ENCODE measurements at places on chromosomes 5 and 9.

- no peaks in the 10 kb centered on the region for H3K27me3 ChIP-seq
- no peak for DNase-seq
- no peak overlapping the region for H3K27ac ChIP-seq
- H3K4me3 ChIP-seq, result no peak overlapping the region
- no peaks in the 10 kb centered on the region for H3K36me3 ChIP-seq
Measured at GRCh38 chr5:131303537-131303936, 39.7 kb downstream of the CDC42SE2 start.

- H3K36me3 ChIP-seq, result no peaks in the 10 kb centered on the region
- H3K4me3 ChIP-seq, result peak within 1 kb of the TSS; percentile 54
- H3K27me3 ChIP-seq, result peaks cover 4% of the 10 kb centered on the region
Measured at GRCh38 chr9:101028346-101029314, at the start of gene PLPPR1. PLPPR1 (plus strand) TSS chr9:101028727.

GRCh38 chr5:1671351-1671750 lies 128.3 kb downstream of the MRPL36 start:
- H3K27ac ChIP-seq, result no peak overlapping the region
- no peaks in the 10 kb centered on the region for H3K36me3 ChIP-seq
- H3K4me3 ChIP-seq, result no peak overlapping the region
- DNase-seq, result no peak
- H3K27me3 ChIP-seq, result peaks cover 5% of the 10 kb centered on the region
- H3K4me1 ChIP-seq, result peaks cover 3% of the 10 kb centered on the region

- no peak overlapping the region for H3K4me3 ChIP-seq
- peak overlapping the region; percentile 65 for H3K27ac ChIP-seq
- peak; percentile 87 for DNase-seq
- no peaks in the 10 kb centered on the region for H3K36me3 ChIP-seq
Measured at GRCh38 chr9:94945197-94946144, 219.0 kb downstream of the AOPEP start.

DNA sequence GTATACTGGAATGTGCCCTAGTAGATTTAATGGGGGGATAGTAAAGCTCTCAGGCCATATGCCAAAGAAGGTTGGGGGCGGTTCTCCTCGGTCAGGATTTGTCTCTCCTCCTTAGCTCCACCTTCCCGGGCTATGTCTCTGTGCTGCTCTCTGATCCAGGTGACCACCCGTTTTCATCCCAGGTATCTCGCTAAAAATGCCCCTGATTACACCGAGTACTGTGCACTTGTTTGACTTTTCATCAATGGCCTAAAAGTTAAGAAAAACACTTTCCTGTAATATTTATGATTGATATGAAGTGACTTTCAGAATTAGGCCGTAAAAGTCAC lies 724 bp downstream of the NDUFS6 start:
- no peak for DNase-seq
- no peak overlapping the region for H3K27ac ChIP-seq
- peak overlapping the region; percentile 97 for H3K4me3 ChIP-seq
- no peaks in the 10 kb centered on the region for H3K27me3 ChIP-seq
- peaks cover 35% of the 10 kb centered on the region for H3K36me3 ChIP-seq
- H3K4me1 ChIP-seq, result peaks cover 4% of the 10 kb centered on the region

DNA sequence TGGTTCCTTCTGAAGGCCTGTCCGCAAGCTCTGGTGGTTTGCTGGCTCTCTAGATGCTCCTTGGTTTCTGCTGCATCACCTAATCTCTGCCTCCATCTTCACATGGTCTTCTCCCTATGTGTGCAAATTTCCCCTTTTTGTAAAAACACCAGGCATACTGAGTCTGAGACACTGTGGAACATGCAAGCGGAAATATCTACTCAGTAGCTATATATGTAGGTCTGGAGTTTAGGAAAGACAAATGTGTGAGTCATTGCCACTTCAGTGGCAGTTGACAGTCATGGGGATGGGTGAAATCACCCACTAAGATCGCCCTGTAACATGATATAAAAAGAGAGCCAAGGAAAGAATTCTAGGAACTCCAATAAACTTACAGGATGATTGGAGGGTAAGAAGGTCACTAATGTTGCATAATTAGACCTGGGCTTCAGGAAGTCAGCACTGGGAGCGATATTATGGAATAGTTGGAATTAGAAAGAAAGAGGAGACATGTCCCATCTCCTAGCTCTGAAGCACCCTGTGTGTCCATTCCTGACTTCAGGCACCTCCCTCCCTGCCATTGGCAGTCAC lies 22.7 kb upstream of the UBLCP1 start:
- H3K27me3 ChIP-seq, result no peaks in the 10 kb centered on the region
- no peak for DNase-seq
- H3K36me3 ChIP-seq, result no peaks in the 10 kb centered on the region
- H3K27ac ChIP-seq, result no peak overlapping the region

- no peaks in the 10 kb centered on the region for H3K36me3 ChIP-seq
- no peak overlapping the region for H3K27ac ChIP-seq
- DNase-seq, result no peak
- peak overlapping the region; percentile 0 for H3K4me3 ChIP-seq
- H3K27me3 ChIP-seq, result no peaks in the 10 kb centered on the region
- peaks cover 6% of the 10 kb centered on the region for H3K4me1 ChIP-seq
Measured at GRCh38 chr9:104772714-104773510, 9.0 kb downstream of the NIPSNAP3B start.
